Caki2 (cell line): ENCODE measurements at places on chromosomes 7 and 10. TPM values are rescaled to one million over a fixed set of nuclear protein-coding genes. Genes with fewer than 3 reads are reported as not detected.

PPP1R17 gene
- total RNA-seq = not detected in 2 replicates

GPRIN2 gene
- 4.3 and 6.3 TPM in 2 replicates for total RNA-seq

PRDX3 gene
- total RNA-seq = 281 TPM in 2 replicates

ASIC3 gene
- 0.84 and 1.6 TPM in 2 replicates for total RNA-seq

ADIRF gene
- not detected in 2 replicates for total RNA-seq

GOT1 gene
- total RNA-seq = 18.8 and 25.4 TPM in 2 replicates

DENND2A gene
- total RNA-seq = 0.34 and 0.75 TPM in 2 replicates

CPA1 gene
- not detected in 2 replicates for total RNA-seq
